ENCODE measurements at places on chromosomes 1 and 21. TPM values are rescaled to one million over a fixed set of nuclear protein-coding genes. Genes with fewer than 3 reads are reported as not detected.

Gene PRR9
- total RNA-seq, result not detected

Gene CDCA8
- 2.5 TPM for total RNA-seq

Gene GNAT2
- total RNA-seq, result not detected

Gene OR2T4
- total RNA-seq, result not detected

Gene LCE1B
- total RNA-seq, result not detected

Gene PTGFR
- total RNA-seq, result 4.3 TPM

Gene SLAMF9
- total RNA-seq, result not detected

Gene RPTN
- not detected for total RNA-seq

Gene NPR1
- total RNA-seq, result 8.8 TPM

Gene HSD3B2
- total RNA-seq, result 1.8 TPM

Gene MIXL1
- total RNA-seq, result not detected

Gene RGS1
- total RNA-seq, result 147 TPM

DNA sequence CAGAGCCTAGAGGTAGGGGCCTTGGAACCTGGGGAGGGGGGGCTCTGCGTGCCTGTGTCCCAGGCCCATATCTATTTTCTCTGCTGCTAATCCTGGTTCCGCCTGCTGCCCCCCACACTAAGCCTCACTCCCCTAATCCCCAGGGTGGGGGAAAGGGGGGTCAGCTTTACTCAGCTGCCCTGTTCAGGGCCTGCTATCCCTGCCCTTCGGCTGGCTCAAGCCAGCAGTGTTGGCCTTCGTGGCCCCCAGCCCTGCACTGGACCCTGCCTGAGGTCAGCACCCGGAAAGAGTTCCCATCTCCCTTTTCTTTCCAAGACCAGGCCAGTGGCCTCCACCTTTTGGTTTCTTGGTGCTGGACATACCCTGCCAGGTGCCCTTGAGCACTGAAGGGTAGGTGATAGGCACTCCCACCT is 8.4 kb downstream of the ZBTB7B start:
- DNase-seq, result no peak

- no peak for DNase-seq
Measured at GRCh38 chr1:63817700-63818099, 43.9 kb downstream of the ROR1 start.

GRCh38 chr21:39182484-39183271 is 573 bp downstream of the PSMG1 start:
- peak; percentile 25 for DNase-seq

DNA sequence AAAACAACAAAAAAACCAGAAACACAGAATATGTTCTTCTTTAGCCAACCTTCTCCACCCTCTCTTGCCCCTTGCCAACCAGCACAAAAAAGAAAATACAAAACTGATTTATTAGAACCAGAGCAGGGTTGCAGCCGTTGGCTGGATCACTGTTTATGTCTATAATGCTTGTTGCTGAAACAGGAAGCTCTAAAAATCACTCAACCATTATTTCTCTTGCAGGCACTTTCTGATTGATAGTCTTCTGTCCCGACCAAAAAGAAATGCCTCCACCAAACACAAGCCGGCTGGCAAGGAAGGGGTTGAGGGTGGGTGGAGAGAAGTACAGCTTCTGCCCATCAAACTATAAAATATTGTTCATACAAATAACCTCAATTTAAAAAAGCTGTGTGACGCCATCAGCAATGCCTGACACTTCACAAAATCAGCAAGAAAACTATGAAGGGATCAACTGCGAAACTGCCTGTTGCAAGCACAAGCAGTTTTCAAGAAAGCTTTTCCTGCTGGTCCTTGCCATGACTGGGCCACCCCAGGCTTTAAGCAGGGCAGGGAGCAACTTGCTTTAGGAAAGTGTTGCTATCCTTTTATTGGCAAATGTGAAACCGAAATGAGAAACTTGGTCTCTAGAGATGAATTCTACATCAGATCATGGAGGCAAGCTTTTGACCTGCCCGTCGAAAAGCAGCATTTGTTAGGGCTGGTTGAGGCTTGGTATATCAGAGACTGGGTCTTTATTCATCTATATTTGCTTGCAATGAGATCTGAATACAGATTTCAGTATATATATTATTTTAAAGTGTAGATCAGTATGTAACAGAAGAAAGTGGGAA is 174.2 kb downstream of the RUNX1 start:
- DNase-seq, result no peak

GRCh38 chr1:214492401-214493075 is 58.9 kb downstream of the PTPN14 start:
- no peak for DNase-seq

GRCh38 chr1:11071463-11072215 is 11.8 kb upstream of the SRM start:
- DNase-seq, result no peak

DNA sequence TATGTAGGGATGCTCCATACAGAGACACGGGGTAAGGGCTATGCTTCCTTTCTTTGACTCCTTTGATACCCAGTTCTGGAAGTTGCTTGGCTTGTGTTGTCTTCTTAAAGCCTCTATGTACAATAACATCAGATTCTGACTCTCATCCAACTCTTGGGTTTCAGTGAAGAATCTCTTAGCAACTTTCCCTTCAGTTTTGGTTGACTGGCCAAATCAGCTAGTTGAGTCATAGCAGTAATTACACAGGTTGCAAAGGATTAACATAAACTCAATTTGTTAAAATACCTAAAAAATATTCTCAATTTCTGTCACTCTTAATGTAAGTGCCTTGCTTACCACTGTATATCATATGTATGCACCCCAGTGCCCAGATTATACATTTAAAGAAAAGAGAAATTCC is 9.2 kb downstream of the CD1E start:
- DNase-seq, result no peak

GRCh38 chr1:32759521-32759981 is 57.0 kb upstream of the SYNC start:
- peak; percentile 81 for DNase-seq

DNA sequence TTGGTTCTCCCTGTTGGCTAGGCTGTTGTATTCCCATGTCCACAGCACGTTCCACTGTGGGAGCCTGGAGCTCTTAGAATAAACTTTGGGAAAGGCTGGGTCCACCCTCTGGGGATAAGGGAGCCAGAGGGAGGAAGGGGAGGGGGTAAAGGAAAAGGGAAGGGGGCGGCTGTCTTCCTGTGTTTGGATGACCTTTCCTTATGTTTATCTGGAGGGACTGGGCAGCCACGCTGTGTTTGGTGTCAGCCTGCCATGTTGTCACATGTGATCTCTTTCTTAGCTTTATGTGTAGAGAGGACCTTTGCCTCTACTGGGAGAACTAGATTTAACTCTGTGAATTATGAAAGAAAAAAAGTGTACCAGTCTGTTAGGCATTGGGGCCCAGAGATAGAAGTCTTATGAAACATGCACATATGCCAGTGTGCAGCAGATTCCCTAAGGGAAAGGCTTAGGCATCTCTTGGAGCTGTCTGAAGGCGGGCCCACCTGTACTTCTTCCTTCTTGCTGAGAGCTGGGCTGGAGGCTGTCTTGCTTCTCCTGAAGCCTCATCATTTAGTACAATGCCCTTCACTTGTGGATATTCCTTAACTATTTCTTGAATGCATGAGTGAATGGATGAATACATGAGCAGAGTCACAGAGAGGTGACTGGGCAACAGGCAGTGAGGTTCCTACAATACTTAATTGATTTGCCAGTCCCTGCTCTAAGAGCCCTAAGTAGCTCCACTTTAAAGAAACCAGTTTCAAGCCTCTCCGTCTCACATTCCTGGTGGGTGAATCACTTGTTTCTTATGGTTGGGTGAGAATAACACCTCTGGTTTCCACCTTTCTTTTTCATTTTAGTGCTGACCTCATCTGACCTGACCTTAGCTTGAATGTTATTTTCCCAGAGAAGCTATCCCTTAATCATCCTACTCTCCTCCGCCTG is 62.5 kb upstream of the ARHGAP29 start:
- no peak for DNase-seq

- no peak for DNase-seq
Measured at GRCh38 chr1:94966033-94966432, 39.1 kb upstream of the CNN3 start.

GRCh38 chr1:53107570-53108322 is 34.7 kb downstream of the SLC1A7 start:
- DNase-seq, result peak; percentile 66

- no peak for DNase-seq
Measured at GRCh38 chr1:207134581-207134980, 30.5 kb downstream of the C4BPA start.

DNA sequence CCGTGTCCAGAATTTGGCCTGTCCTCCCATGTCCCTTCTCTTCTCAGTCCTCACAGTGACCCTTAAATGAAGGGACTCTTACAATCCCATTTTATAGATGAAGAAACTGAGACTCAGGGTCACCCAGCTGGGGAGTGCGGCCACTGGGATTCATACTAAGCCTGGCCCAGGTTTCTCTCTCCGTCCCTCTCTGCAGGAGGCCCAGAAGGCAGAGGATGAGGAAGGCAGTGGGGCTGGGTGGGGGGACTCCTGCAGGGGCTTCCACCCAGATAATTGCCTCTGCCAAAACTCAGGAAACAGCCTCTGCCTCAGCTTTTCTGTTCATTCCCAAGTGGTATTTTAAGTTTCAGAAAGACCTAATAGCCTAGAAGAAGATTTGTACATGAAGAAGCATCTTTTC is 299.8 kb downstream of the MATN1 start:
- DNase-seq, result no peak

GRCh38 chr1:38546636-38547035 is 312.9 kb downstream of the RRAGC start:
- DNase-seq, result no peak

- no peak for DNase-seq
Measured at GRCh38 chr1:235004840-235005391, 123.7 kb downstream of the TOMM20 start.

DNA sequence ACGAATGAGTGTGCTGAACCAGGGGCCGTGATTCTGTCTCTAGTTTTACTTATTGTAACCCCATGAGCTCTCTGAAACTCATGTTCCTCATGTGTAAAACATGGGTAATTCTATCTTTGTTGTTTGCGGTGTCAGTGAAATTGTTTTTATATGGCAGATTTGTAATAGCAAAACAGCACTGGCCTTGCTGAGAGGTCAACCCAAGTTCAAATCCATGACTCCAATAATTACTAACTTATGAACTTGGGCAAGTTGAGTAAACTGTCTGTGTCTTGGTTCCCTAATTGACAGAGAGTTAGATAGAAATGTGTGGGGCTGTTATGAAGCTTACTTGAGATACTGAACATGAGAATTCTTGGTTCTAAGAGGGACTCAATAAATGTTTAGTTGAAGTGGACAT is 17.8 kb downstream of the C1orf116 start:
- no peak for DNase-seq

DNA sequence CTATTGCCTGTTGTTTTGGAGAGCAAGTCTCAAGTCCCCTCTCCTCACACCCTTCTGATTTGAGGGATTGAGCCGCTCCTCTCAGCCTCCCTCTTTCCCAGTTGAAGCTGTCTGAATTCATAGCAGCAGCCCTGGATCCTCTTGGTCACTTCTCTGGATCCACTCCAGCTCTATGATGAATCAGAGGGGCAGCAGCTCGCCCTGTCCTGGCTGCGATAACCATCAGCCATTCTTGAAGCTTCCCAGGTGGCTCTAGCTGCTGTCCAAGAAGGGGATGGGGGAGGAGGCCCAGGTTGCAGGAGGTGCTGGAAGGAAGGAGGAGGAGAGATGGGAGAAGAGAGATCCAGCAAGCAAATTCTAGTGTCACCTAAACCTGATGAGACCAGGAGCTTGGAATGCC is 31.3 kb downstream of the WNT4 start:
- peak; percentile 9 for DNase-seq

DNA sequence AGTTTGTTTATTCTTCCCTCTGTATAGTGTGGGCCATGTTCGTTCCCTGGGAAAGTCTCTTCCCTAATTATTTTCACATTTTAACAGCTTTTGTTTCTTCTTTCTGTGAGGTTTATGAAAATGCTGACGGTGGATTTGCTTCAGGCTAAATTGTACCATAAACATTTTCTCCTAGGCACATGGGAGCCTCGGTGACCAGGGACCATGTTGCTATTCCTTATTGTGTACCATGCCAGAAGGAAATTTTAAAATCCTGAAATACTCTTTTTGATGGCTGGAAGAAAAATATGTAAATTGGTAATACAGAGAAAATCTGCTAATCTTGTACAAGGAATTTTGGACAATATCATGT is 230.1 kb upstream of the JUN start:
- DNase-seq, result no peak

DNA sequence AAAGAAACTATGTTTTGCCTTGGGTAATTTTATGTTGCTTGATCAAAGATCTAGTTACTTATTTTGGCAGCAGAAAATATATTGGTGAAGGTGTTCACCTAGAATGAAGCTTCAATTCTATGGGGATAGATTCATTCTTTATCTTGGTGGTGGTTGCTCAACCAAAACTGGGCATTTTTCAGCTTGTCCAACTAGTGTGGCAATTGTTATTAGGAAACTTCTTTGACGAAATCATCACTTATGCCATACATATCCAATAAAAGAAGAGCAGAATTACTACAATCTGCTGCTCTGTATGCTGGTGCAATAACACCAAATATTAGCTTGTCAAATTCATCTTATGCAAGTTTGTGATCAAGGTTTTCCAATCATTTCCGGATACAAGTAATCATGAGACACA is 26.8 kb upstream of the TMPRSS15 start:
- DNase-seq, result no peak

DNA sequence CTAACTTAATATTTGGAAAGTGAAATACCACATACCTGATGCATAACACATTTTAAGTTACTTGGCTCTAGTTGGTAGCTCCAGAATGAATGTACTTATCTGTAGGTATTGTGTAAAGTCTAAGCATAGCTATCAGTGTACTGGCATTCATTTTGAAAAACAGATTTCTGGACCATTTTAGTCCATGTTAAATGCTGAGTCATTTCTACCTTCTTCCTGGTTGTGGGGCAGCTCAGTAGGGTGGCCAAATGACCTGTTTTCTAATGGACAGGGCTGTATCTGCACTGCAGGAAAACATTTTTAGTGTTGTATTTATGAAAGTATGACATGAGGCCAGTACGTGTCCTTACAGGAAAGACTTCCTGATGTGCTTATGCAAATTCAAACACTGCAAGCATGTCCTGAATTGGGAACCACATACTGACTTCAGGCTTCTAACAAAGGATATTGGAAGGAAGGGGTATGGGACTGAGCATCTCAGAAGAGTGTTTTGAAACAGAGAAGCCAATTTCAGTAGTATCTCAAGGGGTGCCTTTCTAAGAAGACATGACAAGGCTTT is 300.3 kb upstream of the B3GALT2 start:
- no peak for DNase-seq

- no peak for DNase-seq
Measured at GRCh38 chr1:64231153-64231552, 27.7 kb downstream of the UBE2U start.

DNA sequence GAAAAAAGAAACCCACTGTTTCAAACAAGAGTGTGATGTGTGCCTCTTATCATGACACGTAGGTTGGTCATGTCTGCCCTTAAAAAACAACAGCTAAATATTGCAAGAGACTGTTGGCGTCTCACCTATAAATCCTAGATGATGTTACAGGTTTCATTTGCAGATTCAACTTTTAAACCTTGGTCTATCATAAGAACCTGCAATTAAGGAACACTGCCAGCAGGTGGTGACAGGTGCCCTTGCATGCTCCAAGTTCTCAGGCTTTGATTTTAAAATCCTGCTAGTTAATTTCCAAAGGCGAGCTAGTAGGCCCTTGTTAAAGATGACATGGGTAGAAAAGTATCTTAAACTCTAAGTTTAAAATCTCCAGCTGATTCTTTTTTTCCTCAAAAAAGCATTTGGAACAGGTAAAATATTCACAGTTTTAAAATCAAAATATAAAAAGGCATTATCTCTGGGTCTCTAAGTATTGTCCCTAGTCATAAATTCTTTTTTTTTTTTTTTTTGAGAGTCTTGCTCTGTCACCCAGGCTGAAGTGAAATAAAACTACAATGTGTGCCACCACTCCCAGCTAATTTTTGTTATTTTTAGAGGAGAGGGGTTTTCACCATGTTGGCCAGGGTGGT is 39.1 kb downstream of the CLSTN1 start:
- peak; percentile 64 for DNase-seq

GRCh38 chr1:77539519-77540142 is 142.8 kb downstream of the ZZZ3 start:
- DNase-seq, result no peak
